ENCODE measurements at places on chromosomes 2 and 18. TPM values are rescaled to one million over a fixed set of nuclear protein-coding genes. Genes with fewer than 3 reads are reported as not detected.

CGREF1 gene
- 1.2 TPM for total RNA-seq

SULT1C2 gene
- total RNA-seq, result not detected

CAPN14 gene
- 0.35 TPM for total RNA-seq

CLHC1 gene
- 8.3 TPM for total RNA-seq

ASB18 gene
- total RNA-seq, result not detected

UGT1A5 gene
- total RNA-seq, result not detected

IL1B gene
- not detected for total RNA-seq

Measured in activated CD4-positive, alpha-beta memory T cell treated with anti-CD3 and anti-CD28 coated beads, Interleukin-2, amount 10 ng/mL, durations not matched to agents 7 days and 5 days (primary cell).